ENCODE measurements at places on chromosomes 11 and 22.

DNA sequence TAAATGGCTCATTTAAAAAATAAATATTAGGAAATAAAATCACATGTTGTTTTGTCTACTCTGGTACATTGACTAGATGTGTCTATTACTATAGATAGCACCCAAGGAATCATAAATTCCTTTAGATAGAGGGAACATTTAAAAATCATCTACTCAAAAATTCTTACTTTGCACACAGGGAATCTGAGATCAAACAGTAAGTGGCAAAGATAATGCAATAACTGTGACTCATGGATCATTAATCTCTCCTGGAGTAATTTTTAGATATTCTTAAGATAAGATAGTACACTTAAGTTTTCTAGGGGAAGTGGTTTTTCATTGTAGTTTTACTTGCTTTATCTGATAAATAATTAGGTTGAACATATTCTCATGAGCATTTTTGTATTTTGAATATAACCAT lies 468.9 kb downstream of the LUZP2 start:
- no peak for DNase-seq

GRCh38 chr11:114400216-114400914 lies at the start of the genes C11orf71 and RBM7:
C11orf71 (minus strand) TSS chr11:114400511; CDS start chr11:114400331, 180 bp downstream.
RBM7 (plus strand) TSS chr11:114400666; CDS start chr11:114400672, 6 bp downstream.
- peak; percentile 98 for DNase-seq

DNA sequence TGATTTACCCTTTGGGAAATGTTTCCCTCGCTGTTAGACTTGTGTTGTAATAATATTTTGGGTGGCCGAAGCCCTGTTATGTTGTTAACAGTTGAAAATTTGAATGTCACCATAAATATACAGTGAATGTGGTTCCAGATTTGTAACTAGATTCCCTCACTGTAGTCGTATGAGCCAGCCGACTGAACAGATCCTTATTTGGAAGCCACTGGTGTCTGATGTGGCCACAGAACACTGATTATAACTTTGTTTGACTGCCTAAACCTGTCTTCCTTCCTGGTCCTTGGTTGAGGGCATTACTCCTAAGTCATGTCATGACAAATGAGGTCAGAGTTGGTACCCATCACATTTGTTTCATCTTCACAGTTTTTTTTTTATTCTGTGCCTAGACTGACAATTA lies 45.4 kb downstream of the YAP1 start:
- DNase-seq: no peak

DNA sequence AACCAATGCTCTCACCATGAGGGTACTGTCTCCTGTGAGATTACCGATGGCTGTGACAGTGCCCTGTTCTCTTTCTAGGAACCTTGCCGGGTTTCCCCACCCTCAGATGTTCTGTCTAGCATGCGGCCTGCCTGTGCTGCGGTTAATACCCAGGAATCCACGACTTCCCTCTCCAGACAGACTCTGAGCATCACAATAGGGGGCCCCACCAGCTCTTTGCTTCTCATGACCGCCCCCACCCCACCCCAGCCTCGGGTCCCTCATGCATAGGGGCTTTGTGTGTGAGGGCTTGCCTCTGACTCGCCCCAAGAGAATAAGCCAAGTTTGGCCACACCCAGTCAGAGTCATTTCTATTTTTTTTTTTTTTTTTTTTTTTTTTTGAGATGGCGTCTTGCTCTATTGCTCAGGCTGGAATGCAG lies 10.3 kb downstream of the PARVG start:
- DNase-seq: no peak

Measured in activated CD4-positive, alpha-beta T cell treated with anti-CD3 and anti-CD28 coated beads for 4 hours (primary cell).